ENCODE measurements at places on chromosomes 5 and 9.

- DNase-seq, result no peak
Measured at GRCh38 chr5:160959804-160960203, 107.8 kb upstream of the ATP10B start.

DNA sequence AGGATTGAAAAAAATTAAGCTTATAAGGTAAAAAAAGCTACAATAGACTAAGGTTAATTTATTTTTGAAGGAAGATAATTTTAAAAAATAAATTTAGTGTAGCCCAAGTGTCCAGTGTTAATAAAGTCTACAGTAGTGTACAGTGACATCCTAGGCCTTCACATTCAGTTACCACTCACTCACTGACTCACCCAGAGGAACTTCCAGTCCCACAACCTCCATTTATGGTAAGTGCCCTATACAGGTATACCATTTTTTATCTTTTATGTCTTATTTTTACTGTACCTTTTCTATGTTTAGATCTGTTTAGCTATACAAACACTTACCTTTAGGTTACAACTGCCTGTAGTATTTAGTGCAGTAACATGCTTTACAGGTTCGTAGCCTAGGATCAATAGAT is 79.8 kb upstream of the ZNF462 start:
- DNase-seq, result no peak

- DNase-seq, result no peak
Measured at GRCh38 chr5:115657881-115658233, 32.0 kb upstream of the TMED7 start.

DNA sequence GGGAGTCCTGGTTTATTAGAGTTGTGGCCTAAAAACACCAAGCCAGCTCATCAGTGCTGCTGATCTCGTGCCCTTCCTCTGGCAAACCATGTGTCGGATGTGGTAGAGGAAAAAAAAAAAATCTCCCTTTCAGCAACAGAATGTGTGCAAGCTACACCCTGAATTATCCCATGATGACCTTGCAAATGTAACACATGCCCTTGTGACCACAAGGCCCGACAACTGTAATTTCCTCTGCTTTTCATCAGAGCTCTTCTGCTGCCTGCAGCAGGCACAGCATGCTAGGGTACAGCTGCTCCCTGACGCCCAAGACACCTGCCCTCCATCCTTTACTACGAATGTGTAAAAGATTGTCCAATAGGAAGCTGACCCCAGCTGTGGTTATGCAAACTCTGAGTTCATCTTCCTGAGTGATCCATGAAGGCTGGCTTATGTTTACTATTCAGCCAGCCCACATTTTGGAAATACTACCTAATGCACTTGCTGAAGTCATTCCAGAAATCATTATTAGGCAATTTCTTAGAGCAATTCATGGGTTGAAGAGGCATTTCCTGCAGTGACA is 14.6 kb upstream of the BNC2 start:
- DNase-seq, result no peak

GRCh38 chr9:87883990-87884389 is 1.3 kb downstream of the SPATA31E1 start:
- no peak for DNase-seq

DNA sequence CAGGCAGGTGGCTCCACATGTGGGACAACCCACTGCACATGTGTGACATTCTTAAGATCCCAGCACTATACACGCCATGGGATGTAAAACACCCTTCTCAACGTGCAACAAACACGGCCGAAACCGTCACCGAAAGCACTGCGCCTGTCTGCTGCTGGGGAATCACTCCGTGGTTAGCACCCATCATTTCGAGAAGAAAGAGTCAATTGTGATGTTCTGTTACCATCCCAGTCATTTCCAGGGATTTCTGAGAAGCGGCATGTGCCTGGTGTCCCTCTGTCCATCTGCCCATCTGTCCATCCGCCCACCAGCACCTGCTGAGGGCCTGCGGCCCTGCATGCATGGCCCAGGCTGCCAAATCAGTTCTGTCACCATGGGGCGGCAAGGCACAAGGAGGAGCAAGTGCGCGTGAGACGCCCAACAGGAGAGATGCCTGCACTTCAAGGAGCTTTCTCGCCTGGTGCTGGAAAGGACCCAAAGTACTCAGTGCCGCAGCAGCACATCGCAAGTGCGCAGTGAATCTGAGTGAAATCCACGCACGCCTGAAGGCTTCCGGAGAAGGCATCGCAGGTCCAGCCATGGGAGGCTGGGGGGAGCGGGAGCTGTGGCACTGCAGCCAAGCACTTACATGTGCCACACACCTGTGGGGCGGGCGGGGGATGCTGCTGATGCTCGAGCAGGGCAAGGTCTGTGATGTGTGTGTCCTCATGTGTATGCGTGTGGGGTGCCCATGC is 38.0 kb downstream of the VAV2 start:
- no peak for DNase-seq

DNA sequence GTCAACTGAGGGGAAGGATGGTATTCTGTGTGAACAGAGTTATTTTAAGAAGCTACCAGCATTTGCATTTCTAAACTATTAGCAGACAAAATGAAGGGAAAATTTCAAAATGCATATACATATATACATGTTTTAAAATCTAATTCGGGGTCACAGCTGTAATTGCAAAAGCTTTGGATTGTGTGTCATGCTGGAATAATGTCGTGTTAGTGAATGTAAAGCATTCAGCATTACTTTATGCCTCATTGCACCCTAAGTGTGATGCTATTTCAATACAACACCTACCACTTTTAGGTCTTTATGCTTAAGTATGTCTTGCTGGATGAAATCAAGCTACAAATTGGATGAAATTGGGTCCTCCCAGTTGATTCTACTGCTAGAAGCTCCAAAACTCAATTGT is 687.6 kb upstream of the MEF2C start:
- no peak for DNase-seq

DNA sequence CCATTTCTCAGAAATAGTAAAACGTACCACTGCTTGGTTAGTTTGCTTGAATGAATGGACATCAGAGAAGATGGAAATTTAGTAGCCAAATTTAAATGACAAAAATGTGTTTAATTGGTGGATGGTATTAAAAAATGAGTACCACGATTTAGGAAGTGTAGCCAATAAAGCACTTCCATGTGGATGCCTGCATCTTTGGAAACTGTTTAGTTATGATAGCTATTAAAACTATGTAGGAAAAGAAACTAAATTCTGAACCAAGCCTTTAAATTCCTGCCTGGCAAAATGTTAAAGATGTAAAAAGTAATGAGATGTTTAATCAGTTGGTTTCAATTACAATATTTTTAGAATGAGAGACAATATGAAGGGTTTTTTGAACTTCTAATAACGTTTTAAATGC is 94.8 kb downstream of the NUDT12 start:
- no peak for DNase-seq

- DNase-seq, result no peak
Measured at GRCh38 chr5:129904667-129905472, 605 bp downstream of the CHSY3 start.

DNA sequence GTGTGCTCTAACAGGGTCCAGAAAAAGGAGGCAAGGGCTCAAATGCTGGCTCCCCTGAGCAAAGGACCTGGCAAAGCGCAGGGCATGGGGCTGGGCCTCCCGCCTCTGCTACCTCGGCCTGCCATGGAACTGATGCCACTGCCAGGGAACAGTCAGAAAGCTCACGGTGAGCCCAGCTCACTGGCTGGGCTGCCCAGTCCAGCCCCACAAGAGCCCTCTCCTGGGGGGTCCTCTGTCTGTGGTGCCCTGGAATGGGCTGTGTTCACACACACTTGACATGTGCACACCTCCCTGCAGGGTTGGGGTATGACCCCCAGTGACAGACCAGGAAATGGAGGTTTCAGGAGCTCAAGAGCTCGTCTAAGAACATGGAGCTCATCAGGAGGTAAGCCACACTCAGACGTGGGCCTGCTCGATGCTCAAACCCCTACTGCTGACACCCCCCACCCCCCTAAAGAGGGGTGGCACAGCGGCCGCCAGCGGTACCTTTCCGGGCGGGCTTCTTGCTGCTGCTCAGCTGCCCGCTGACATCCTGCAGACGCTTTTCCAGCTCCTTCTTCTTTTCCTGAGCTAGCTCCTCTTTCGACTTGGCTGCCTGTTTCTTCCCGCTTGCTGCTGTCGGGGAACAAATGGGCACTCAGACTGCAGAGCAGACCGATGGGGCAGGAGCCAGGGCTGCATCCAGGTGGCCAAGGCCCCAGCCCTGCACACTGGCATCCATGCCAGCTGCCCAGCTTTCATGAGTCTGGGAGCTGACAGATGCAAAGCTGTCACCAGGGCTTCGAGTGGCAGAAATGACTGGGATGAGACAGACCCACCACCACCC is 9.1 kb downstream of the BRD3OS start:
- DNase-seq, result no peak

- no peak for DNase-seq
Measured at GRCh38 chr9:115360122-115360521, 242.2 kb upstream of the TNC start.

- DNase-seq, result no peak
Measured at GRCh38 chr5:66516550-66516949, 79.6 kb upstream of the MAST4 start.

- DNase-seq, result no peak
Measured at GRCh38 chr5:64688965-64689364, 1.3 kb upstream of the SHISAL2B start.

DNA sequence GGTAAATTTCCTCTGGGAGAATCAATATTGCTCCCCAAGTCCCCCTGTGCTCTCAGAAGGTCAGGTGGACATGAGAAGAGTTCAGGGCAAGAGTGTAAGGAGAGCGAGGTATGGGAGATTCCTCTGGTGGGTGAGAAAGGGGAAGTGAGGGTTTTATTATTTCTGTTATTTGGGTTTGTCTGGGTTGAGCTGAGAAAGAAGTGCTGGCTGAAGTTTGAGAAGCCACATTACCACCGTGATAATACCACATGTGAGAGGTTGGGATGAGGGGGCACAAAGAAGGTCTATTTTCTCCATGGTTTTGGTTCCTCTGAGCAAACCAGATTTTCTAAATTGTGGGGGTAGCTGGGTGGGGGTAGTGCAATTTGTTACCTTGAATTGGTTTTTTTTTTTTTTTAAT is 350.4 kb downstream of the OSTF1 start:
- no peak for DNase-seq

GRCh38 chr9:100554935-100555401 is 22.9 kb upstream of the CAVIN4 start:
- no peak for DNase-seq

GRCh38 chr5:170408226-170408625 is 19.1 kb upstream of the KCNMB1 start:
- no peak for DNase-seq

DNA sequence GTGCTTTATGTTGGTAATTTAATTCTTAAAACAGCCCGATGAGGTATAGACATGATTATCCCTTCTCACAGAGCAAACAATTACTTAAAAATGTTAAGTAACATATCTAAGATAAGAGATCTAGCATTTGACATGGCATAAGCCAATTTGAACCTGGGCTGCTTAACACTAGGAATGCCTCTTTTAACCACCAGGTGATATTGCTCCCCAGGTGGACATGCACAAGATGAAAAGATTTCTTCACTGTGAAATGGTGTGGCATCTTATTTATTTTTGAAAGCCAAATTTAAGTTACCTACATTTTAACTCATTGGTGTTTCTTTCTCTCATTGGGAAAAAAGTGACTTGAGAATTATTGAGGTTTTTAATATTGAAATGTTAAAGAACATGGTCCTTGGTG is 15.8 kb upstream of the LRRC70 start:
- no peak for DNase-seq

- no peak for DNase-seq
Measured at GRCh38 chr5:170894665-170895064, 32.8 kb downstream of the RANBP17 start.

DNA sequence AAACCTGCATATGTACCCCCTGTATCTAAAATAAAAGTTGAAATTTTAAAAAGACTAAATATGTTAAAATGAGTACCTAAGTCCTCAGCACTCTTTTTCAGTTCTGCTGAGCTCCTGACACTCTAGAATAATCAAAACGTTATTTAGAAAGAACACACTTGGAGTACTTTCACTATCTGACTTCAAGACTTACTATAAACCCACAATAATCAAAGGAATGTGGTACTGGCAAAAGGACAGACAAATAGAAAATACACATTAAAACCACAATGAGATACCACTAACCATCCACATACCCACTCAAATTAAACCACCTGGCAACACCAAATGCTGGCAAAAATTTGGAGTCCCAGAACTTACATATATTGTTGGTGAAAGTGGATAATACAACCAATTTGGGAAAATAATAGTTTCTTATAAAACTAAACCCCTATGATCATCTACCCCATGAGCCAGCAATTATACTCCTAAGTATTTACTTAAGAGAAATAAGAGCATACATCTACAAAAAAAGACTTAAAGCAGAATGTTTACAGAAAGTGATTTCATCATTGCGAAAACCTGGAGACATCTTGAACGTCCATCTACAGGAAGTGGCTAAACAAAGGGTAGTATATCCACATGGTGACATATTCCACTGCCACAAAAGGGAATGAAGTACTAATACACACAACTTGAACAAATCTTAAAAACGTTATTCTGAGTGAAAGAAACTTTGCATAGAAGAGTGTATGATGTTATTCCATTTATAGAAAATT is 12.8 kb upstream of the PRSS3 start:
- no peak for DNase-seq

DNA sequence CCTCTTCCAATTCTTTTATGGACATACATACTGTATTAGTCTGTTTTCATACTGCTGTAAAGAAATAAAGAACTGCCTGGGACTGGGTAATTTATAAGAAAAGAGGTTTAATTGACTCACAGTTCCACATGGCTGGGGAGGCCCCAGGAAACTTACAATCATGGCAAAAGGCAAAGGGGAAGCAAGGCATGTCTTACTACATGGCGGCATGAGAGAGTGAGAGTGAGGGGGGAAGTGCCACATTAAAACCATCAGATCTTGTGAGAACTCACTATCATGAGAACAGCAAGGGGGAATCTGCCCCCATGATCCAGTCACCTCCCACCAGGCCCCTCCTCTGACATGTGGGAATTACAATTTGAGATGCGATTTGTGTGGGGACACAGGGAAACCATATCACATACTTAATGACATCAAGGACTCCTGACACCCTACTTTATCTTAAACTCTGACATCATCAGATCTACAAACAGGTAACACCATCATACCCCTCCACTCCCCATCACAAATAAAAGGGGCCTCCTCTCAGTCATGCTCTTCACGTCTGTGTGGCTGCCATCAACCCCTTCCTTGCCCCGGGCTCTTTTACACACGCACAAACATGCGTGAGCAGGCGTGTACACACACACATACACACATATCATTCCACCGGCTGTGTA is 9.7 kb downstream of the ANKRD33B start:
- DNase-seq, result no peak

- no peak for DNase-seq
Measured at GRCh38 chr9:129509533-129509928, 111.4 kb downstream of the C9orf50 start.

- DNase-seq, result no peak
Measured at GRCh38 chr5:142814122-142814521, 43.9 kb downstream of the ARHGAP26 start.

- DNase-seq, result no peak
Measured at GRCh38 chr5:118646917-118647316, 341.4 kb downstream of the DTWD2 start.

- no peak for DNase-seq
Measured at GRCh38 chr5:69105996-69106906, 12.4 kb downstream of the SLC30A5 start.

Data from NCI-H510A treated with DMSO at 0.1 percent for 48 hours (cell line).